NCI-H1417 treated with DMSO at 0.1 percent for 48 hours (cell line): ENCODE measurements at places on chromosomes 2 and 18.

- DNase-seq = no peak
Observed at GRCh38 chr2:23073671-23074070, 311.3 kb upstream of the KLHL29 start.

DNA sequence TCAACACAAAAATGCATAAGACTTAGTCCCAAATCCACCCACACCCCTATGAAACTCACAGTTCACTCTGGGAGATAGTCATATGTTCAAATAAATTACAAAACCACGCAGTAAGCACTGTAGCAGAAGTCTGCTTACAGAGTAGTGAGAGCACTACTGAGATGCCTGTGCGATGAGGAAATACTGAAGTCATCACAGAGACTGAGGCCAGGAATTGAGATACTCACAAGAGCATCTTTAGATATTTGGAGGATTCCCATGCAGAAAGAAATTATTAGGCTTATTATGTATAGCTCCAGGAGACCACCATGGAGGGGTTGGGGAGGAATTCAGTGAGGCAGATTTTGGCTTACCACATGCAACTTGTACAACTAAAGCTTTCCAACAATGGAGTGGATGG is 82.3 kb downstream of the ANTXR1 start:
- no peak for DNase-seq

GRCh38 chr2:234335661-234336228 is 161.1 kb downstream of the ARL4C start:
- DNase-seq = no peak

GRCh38 chr2:23327887-23328286 is 57.1 kb upstream of the KLHL29 start:
- DNase-seq = no peak

DNA sequence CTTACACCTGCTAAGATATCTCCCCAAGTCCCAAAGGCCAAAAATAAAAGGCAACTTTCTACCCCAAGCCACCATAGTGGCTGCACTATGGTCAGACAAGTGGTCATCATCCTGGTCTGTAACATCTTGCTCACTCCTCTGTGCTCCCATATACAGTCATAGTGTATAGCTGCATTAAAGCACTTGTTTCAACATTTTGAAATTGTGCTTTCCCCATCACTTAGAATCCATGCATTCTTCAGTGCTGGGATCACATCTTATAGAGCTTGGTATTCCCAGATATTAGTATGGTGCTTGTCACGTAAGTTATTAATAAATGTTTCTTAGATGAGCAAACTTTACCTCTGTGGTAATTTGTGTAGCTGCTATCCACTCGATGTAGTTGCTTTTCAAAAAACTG is 40.4 kb upstream of the CDC42EP3 start:
- no peak for DNase-seq

- DNase-seq = no peak
Observed at GRCh38 chr2:106584304-106584954, 97.3 kb downstream of the CD8B2 start.

DNA sequence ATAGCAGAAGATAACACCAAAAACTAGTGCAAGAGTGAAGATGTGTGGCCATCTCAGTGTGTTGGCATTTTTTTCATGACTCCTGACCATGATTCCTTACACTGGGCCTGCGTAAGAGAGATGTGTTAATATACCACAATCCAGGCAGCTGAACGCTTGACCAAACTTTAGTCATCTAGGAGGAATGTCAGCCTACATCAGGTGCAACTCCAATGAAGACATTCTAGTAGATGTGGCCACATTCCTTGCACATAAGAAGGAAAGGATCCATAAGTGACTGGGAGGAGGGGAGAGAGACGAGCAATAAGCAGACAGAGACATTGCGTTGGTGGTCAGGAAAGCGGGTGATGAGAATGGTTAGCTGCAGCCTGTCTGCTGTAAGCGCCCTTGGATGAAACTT is 42.6 kb downstream of the CYRIA start:
- DNase-seq = no peak

DNA sequence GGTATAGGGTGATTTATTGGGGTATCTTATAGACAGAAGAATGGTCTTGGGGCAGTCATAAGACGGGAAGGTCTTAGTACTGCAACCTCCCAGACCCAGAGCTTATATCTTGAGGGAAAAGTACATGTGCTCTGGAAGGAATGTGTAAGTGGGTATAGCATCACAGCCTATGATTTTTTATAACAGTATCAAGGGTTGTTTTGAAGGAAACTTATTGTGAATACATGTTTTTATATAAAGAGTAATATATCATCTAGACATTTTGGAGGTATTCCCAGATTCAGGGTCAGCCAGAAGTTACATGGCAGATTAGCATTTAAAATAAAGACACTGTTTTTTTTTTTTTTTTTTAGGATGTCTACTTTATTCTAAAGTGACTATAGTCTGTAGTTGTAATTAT is 47.6 kb upstream of the STON1 start:
- no peak for DNase-seq

DNA sequence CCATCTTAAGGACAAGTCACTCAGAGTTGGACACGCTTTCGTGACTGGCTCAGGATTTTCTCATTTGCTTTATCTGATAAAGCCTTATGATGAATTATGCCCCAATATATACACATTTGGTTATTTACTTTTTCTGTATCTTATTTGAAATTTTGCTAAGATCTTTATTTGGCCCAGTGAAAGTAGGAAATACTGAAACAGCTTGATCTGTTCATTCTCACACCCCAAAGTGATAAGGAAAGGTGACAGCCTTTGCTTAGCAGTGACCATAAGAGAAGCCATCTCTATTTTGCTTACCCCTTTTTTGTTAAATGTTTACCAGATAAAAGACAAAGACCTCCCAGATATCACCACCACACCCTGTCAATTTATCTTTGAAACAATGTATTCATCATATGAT is 428.3 kb downstream of the PARD3B start:
- DNase-seq = no peak

DNA sequence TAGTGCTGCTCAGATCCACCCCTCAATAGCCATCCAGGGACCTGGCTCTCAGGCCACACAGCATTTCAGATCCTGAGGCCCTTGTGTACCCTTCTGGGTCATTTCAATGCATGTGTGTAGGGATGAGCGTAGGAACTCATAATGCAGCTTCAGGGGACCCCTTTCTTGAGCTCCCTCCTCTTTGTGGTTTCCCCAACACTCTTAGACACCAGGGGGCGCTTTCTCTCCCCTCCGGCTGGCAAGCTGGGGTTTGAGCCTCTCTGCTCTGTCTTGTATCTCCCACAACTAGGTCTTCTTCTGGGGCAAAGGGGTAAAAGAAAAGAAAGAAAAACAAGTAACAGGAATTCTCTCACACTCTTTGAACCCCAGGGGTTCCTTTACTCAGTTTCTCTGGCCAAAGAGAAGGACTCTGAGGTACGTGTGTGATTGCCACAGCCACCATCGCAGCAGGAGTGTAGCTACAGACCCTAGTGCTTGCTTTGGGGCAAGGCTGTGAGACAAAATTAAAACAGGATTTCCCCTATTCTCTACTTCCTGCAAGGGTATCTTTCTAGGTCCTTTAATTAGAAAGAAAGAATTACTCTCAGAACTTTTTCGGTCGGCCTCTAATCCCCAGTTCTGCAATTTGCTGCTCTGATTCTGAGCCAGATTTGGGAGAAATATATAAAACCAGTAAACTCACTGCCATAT is 38.0 kb downstream of the CABYR start:
- DNase-seq = no peak

- no peak for DNase-seq
Observed at GRCh38 chr2:170461889-170462288, 253.2 kb upstream of the SP5 start.

- DNase-seq = no peak
Observed at GRCh38 chr2:149021761-149022160, 16.7 kb upstream of the LYPD6B start.

- DNase-seq = no peak
Observed at GRCh38 chr2:182509-183122, 81.2 kb downstream of the SH3YL1 start.
